Fibroblast of skin of left biceps (primary cell): ENCODE measurements at places on chromosomes 2 and 18.

GRCh38 chr2:44245083-44245861 lies 30.0 kb upstream of the SLC3A1 start:
- no peak for DNase-seq

DNA sequence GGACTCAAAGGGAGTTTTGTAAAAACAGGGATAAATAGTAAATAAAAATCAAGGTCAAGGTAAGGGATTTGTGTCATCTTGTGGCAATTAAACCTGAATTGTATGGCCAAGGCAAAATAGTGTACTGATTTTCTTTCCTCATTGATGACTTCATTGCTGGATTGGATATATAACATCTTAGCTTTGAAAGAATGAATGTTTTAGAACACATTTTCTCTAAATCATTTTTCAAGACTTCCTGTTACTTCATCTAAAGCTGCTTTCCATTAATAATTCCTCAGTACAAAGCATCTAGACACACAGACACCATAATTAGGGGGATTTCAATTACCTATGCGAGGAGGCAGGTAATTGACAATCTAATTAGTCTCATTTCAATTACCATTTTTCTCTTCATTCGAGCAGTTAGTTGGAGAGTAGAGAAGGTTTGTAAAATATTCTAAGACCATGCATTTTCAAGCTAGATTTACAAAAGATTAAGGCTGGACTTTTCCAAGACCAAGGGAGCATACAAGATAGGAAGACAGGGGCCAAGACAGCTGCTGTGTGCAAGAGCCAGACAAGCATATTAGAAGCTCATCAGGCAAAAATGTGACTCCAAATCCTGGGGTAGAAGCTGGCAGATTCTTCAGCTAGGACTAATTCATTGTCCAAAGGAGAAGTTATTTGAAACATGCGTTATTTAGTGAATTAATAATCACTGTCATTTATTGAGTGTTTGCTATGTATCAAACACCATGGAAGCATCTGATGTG lies 253.6 kb downstream of the EPHA4 start:
- DNase-seq, result no peak

- no peak for DNase-seq
Measured at GRCh38 chr2:229240984-229241491, 30.0 kb downstream of the PID1 start.

- DNase-seq, result no peak
Measured at GRCh38 chr2:218218268-218219185, 1.5 kb downstream of the ARPC2 start.

GRCh38 chr2:235551965-235552364 lies 58.1 kb downstream of the AGAP1 start:
- DNase-seq, result no peak

- DNase-seq, result no peak
Measured at GRCh38 chr2:98893911-98894321, 42.1 kb downstream of the CRACDL start.

DNA sequence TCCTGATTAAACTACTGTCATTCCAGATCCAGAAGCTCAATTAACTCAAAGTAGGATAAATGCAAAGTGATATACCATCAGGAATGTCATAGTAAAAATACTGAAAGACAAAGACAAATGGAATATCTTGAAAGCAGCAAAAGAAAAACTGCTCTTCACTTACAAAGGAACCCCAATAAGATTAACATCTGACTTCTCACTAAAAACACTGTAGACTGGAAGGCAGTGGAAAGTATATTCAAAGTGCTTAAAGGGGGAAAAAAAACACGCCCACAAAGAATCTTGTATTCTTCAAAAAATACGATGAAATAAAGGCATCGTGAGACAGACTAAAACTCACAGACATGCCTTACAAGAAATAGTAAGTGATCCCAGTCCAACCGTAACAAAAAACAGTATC lies 195.7 kb downstream of the DOK6 start:
- DNase-seq, result no peak

- no peak for DNase-seq
Measured at GRCh38 chr2:18701546-18701945, 112.2 kb upstream of the NT5C1B start.

DNA sequence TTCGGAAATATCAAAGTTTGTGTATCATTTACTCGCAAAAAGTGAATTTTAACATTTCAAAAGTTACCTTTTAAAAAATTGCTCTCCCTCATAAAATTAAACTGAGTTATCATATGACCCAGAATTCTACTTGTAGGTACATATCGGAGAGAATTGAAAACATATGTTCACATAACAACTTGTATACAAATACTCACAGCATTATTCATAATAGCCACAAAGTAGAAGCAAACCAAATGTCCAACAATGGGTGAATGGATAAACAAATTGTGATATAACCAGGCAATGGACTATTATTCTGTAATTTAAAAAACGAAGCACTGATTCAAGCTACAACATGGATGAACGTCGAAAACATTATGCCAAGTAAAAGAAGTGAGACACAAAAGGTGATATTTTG lies 412.0 kb upstream of the TCF4 start:
- no peak for DNase-seq

GRCh38 chr2:31294196-31294595 lies 60.2 kb downstream of the EHD3 start:
- DNase-seq, result no peak

DNA sequence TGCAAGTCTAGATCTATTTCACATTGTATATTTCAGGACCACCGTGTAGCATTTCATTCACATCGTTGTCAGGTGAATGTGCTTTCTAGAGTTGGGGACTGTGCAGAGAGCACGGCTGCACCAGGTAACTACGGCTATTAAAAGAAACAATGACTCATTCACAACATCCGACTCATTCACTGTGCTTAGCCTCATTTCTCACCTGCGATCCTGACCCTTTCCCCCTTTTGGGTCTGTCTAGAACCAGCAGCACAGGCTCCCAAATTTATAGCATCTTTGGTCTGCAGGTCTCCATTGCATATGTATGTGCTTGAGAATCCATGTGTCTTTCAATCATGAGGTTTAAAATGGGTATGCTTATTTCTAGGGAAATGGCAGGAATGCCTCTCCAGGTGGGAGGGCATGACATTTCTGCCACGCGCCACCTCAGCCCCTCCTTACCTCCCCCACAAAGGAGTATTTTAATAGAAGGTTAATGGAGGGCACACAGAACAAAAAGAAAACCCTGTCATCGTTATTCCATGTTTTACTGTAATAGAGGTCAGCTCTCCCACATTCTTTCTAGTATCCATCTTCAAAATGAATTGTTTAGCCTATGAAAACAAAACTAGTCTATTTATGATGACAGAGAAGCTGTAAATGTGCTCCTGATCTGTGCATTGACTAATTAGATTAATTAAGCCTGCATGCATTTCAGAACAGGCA lies 246.7 kb upstream of the EPHA4 start:
- no peak for DNase-seq

GRCh38 chr2:136000502-136000901 lies 15.1 kb upstream of the DARS1 start:
- DNase-seq, result no peak

GRCh38 chr2:109402180-109402579 lies 211.6 kb downstream of the SEPTIN10 start:
- no peak for DNase-seq

GRCh38 chr2:222671259-222672067 lies at the start of gene MOGAT1:
Gene MOGAT1 (plus strand): TSS chr2:222671658. CDS start chr2:222671786, 128 bp downstream.
- DNase-seq, result no peak

DNA sequence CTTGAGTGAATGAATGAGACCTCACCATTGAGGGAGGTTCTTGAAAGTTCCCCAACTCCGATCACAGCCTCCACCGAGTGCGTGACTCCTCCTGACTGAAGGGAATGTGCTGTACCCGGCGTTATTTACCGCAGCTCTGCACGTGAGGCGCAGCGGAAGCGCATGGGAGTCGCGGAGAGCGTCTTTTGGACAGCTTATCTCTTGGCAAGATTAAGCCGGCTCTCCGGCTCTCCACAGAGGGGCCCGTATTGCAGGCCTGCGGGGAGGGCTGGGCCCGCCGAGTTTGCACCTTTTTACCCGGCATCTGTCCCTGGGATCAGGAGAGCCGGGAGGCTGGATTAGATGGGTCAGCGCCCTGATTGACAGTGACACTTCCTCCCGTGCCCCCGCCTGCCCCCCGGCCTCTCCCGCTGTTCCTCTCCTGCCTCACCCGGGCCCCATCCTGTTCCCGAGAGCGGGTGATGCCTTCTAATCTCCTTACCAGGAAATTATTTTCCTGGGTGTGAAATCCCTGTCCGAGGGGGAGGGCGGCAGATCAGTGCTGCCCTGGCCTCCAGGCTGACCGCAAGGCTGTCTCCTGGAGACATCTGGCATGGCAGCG lies 176.3 kb downstream of the INHBB start:
- DNase-seq, result no peak

DNA sequence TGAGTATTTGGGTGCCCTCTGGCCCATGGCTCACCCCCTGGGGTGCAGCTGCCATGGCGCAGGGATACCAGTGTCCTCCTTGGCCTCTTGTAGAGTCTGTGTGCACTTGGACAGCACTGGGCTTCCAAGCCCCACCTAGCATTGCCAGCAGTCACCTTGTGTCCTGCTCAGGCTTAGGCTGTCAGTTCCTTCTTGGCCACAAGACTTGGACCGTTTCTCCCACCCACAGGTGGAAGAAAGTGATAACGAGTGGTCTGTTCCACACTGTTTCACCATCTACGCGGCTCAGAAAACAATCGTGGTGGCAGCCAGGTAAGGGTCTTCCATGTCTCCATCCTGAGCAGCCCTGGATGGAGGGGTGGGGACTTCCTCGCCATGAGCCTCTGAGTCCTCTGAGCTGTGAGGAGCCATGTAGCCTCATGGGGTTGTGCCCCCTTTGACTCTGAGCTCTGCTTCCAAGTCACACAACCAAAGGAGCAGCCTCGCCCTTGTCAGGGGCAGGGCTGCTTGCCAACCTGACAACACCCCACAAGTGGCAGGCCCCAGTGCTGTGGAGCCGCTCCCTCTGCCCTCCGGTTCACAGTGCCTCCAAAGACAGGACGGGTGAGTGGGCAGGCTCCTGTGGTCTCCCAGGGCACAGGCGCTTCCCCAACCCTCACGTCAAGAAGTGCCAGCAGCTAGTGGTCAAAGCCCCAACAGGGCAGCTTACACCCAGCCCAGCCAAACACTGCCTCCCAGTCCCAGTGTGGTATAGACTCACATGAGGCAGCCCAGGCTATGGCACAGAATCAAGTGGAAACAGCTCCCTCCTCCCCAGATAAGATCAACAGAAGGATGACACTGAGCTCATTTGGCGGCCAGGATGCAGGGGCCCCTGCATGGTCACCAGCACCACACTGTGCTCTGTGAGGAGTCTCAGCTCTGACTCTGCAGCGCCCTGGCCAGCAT lies 18.4 kb downstream of the STK25 start:
- no peak for DNase-seq

DNA sequence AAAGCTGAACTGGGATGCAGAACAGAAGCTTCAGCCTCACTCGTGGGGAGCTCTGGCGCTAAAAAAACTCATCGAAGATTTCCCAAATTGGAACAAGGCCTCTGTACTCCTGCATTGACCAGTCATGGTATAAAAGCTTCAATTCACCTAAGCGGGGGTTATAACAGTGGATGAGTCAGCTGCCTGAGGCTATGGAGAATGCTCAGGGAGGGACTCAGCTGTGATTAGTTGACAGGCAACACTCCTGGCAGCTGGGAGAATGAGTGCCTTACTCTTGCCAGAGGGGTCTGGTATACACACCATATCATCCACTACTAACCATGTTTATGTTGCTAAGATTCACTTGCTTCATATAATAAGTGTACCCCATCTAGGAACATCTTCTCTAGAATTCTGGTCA lies 350.6 kb upstream of the VRK2 start:
- DNase-seq, result no peak

- no peak for DNase-seq
Measured at GRCh38 chr2:10142640-10142965, 20.1 kb downstream of the RRM2 start.

- no peak for DNase-seq
Measured at GRCh38 chr2:172083628-172084394, 1.5 kb upstream of the DLX1 start.

- no peak for DNase-seq
Measured at GRCh38 chr2:46844443-46844842, 71.2 kb downstream of the MCFD2 start.

DNA sequence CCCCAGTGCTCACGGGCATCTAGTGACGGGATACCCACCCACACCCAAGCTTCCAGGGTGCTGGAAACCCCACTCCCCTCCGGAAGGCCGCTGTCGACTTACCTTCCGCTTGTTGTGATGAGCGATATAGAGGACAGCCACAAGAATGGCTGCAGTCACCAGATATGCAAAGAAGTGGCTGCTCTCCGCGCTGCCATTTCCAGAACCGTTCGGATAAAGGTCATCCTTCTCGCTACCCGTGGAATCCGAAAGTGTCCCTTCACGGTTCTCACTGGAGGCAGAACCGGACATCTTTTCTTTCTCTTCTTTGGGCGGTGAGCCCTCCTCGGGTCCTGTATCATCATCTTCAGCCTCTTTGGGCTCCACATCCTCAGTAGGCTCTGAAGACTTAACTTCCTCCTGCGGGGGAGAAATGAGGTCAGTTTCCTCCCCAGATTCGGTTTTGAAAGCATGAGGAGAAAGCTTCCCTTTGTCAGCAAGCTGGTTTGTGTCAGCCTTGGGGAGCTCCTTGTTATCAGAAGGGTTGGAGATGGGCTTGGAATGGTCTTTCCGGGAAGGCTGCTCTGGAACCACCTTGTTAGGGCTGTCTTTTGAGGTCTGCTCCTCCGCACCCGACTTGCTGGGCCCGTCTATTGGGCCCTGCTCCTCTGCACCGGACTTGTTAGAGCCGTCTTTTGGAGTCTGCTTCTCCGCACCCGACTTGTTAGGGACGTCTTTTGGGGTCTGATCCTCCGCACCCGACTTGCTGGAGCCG lies 1.2 kb downstream of the TGOLN2 start:
- DNase-seq, result no peak

DNA sequence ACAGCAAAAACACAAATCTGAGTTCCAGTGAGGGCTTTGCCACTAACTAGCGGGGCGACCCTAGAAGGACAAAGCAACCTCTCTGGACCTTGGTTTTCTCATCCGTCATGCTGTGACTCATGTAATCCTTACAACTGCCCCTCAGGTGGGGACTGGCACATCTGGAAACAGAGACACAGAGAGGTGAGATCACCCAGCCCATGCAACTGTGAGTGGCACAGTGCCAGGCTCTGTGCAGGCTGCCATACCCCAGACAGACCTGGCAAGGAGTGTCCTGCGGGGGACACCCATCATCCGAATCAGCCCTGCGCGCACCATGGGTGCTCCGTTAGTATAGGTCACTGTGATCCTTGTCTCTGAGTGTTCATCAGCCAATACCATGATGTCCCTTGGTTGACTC lies 198.3 kb downstream of the SMAD7 start:
- no peak for DNase-seq

GRCh38 chr18:31857526-31858106 lies 85.3 kb downstream of the TRAPPC8 start:
- DNase-seq, result no peak
